Stimulated activated naive CD4-positive, alpha-beta T cell (primary cell): ENCODE measurements at places on chromosomes 4 and X.

DNA sequence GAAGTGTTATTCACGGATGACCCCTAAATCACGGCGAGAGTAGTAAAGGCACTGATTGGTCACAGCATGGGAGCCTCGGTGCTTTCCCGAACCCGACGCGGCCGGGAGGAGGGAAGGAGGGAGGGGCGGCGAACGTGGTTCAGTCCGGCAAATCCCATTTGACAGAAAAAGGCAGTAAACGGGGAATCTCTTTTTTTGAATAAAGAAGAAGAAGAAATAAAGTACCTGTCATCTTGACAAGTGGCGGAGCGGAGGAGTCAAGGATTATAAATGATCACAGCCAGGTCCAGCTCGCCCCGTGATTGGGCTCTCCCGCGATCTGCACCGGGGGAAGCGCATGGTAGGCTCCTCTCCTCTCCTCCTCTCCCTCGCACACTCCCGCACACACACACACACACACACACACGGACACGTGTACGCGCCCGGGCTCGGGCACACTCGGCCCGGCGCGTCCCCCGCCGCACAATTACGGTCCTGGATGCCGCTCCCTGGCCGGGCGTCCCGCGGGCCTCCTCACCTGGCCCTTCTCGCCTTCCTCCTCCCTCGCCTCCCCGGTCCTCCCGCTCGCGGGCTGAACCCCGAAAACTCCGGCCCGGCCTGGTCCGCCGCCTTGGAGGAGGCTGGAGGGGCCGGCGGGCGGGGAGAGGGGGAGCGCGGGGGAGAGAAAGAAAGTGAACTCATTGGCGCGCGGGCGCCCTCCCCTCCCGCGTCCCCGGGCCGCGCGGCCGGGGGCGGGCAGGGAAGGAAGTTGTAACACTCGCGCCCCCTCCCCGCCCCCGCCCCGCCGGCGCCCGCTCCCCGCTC lies 99.2 kb upstream of the TENM3 start:
- no peak for DNase-seq

- DNase-seq, result no peak
Measured at GRCh38 chr4:169272265-169272886, 1.6 kb upstream of the SH3RF1 start.

DNA sequence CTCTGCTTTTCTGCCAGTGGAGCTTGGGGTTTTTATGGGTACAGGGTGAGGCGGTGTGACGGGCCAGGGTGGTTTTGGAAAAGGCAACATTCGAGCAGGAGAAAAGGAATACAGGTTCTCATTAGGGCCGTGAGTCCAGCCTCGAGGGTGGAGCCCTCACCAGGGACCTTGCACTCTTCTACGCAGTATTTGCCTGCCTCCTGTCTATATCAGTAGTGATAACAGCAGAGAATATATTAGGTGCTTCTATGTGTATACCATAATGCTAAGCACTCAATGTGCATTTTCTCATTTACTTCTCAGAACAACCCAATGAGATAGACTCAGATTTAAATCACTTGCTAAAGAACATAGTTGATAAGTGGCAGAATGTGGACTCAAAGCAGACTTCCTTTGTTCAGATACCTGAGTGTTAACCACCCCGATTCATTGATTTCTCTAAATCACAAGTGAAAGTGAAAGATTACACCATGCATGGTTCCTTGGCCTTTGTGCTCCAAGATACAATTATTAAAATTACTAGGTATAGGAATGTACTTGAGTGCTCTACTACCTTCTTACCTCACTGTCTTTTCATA lies 403.9 kb downstream of the PCDH7 start:
- DNase-seq, result no peak

GRCh38 chr4:56626963-56627362 lies 54.1 kb downstream of the HOPX start:
- DNase-seq, result no peak

DNA sequence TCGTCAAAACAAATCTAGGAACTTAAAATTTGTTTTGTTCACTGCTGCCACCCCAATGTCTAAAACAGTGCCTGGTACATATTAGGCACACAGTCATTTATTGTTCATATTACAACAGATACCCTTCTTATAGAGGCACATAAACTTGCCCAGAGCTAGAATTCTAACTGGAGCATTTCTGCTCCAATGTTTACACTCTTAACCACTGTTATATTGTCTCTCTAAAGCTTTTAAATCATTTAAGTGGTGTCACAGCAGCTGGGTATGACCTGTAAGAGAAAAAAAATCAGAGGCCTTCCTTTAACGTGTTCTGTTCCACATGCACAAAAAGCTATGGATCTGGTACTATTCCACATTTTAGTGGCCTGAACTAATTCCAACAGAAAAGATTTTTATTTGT lies 3.0 kb downstream of the UBE2D3 start:
- no peak for DNase-seq

DNA sequence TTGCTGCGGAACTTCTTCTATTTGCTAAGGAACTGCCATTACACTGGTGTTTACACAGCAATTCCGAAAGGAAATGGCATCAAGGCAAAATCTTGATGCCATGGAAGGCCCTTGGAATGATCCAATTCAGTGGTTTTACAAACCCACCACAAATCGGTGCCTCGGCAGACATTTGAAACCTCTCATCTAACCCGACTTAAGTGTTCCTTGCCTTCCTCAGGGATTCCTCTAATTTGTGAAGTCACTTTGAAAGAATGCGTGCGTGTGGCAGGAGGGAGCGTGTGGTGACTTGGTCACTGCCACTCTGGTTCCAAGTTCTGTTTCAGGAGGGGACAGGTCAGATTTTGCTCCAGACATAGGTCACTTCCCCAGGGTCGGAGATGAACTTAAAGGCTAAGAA lies 4.8 kb downstream of the NOP14 start:
- no peak for DNase-seq

- no peak for DNase-seq
Measured at GRCh38 chrX:17496407-17496806, 121.4 kb downstream of the NHS start.

- no peak for DNase-seq
Measured at GRCh38 chrX:12868747-12869146, 1.9 kb downstream of the TLR7 start.

DNA sequence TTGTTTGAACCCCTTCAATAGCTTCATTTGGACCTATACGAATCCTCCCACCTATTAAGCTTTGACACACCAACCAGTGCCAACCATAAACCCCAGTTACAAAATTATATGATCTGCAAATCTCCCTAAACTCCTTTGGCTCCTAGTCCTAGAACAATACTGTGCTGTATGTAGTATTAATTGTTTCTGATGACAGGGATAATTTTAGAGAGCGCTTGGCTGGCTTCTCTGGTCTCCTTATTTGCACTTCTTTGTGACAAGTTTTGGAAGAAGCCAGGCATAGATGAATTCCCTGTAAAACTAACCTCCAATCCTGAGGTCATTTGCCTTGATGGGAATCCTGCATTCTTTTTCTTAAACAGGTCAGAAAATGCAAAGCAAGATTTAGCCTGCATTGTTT lies 433.0 kb downstream of the PPARGC1A start:
- no peak for DNase-seq
